Activated effector memory CD4-positive, alpha-beta T cell treated with Interleukin-2 at 50 U/mL for 16 hours (primary cell): ENCODE measurements at places on chromosomes 1 and 21.

DNA sequence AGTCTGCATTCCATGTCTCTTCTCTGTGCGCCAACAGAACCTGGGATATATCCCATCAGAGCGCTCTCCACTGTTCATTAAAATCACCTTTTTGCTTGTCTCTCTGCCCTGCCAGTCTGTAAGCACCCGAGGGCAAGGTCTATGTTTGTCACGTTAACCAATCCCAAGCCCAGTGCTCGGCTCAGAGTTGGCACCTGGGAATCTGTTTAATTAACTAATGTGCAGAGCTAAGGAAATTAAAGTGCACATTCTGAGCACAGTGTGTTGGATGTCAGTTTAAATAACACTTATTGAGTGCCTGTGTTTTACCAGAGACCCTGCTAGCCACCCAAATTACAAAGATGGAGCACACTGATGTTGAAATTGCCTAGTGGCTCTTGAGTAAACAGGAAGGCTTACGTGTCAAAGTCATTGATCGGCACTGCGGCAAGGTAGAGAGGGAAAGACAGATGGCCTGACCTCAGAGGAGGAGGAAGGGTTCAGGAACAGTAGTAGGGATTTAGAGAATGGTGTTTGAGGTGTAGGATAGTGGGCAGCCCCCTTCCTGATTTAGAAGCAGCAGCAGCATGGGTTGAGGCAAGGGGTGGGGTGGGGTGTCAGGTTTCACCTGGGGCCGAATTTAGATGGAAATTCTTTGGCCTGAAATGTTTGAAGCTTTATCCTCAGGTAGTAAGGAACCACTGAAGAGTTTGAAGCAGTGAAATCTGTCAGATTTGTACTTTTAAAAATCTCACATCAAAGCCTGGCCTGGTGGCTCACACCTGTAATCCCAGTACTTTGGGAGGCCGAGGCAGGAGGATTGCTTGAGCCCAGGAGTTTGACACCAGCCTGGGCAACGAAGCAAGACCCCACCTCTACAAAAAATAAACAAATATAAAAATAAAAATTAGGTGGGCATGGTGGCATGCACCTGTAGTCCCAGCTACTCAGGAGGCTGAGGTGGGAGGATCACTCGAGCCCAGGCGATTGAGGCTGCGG, 7.7 kb downstream of the ARMH1 start:
- no peak for DNase-seq

DNA sequence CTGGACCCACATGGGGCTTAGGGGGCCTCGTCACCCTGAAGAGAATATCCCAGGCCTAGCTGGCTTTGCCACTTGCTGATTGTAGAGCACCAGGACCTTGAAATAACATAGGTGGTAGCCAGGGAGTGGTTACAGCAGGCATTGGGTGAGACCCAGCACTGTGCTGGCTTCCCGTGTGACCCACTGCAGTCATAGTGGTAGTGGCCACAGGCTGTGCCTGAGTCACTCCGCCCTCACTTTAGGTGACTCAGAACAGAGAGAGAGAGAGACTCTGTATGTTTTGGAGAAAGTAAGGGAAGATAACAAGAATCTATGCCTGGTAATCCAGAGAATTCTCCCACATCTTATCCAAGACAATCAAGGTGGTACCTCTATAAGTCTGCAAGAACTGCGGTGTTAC, 98.7 kb upstream of the LHX8 start:
- DNase-seq, result no peak

DNA sequence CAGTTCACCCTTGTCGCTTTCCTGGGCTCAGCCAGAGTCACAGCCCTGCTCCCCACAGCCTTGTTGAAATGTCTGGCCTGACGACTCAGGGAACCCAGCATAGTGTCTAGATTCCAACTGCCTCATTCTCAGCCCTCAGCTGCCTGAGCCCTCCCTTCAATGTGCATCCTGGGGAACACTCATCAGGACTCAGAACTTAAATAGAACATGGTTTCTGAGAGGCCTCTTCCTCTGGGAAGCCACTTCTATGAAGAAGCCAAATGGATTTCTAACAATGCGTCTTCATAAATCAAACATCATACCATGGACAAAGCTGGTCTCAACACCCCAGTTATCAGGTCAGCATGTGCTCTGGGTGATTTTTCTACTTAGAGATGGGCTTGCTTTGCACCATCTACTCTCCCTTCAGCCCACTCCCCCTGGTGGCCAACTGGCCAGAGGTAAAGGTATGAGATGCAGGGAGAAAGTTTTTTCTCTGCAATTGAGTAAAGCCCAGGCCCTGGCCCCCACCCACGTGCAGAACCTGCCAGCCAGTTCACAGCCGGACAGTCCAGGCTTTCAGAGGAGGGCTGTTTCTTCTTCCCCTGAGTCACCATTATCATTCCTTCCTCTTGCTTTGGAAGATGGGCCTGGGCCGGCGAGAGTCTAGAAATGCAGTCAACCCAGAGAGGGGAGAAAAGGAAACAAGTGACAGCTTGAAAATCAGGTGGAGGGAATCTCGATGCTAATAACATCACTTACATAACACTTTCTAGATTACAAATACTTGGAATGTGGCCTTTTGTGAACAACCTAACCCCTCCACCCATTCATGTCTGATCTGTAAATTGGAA, 32.1 kb downstream of the CD244 start:
- peak; percentile 59 for DNase-seq

GRCh38 chr1:166202546-166202945, 35.7 kb upstream of the FAM78B start:
- DNase-seq, result no peak

DNA sequence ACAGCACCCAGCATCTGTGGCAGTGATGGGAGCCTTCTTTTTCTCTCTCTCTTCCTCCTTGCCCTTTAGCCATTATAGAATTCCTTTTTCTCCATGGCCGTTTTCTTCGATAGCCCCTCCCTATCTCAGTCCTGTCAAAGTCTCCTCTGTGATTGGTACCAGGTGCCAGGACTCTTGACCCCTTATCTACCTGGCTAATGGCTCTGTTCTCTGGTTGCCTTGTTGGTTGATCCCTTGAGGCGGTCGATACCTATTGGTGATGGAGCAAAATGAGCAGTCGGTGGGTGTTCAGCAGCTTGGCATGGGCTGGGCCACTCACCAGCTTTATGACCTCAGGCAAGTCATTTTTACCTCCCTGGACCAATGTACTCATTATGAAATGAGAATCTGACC, 2.0 kb downstream of the ATF3 start:
- DNase-seq, result no peak

DNA sequence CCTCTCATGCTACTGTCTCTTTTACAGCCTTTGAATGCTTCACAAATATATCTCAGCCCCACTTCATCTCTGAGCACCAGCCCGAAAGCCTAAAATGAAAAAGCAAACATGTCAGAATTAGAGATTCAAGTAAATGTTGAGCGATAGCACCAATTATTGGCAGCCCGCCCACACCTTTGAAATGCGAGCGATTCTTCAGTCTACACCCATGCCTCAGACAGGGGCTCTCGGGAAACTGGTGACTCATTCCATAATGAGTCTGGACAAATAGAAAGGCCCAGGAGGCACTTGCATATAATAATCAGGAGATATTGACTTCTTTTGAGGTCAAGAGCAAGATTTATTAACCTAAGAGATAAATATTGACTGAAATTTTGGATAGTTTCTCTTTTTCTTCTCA, 487.3 kb upstream of the PTBP2 start:
- DNase-seq, result no peak

GRCh38 chr1:209704584-209704983, at the start of gene HSD11B1:
Gene HSD11B1 (plus strand): TSS chr1:209704846. CDS start chr1:209704943, 97 bp downstream.
- DNase-seq, result no peak

GRCh38 chr1:244112636-244113035, 61.6 kb downstream of the ZBTB18 start:
- DNase-seq, result no peak

GRCh38 chr1:46437723-46438122, 43.6 kb downstream of the FAAH start:
- no peak for DNase-seq

DNA sequence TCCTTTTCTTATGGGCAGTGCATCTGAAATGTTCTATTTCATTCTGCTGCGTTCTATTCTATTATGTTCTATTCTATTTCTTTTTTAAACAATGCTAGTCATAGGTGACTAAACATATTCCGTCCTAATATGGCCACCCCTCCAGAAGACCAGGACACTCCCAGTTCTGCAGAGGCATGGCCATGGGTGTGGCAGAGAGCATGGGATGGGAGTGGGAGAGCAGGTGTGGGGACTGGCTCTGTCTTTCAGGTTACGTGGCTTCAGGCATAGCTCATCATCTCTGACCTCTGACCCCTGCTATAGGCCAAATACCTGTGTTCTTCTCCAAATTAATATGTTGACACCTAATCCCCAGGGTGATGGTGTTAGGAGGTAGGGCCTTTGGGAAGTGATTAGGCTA, 33.4 kb upstream of the TLR5 start:
- DNase-seq, result no peak

DNA sequence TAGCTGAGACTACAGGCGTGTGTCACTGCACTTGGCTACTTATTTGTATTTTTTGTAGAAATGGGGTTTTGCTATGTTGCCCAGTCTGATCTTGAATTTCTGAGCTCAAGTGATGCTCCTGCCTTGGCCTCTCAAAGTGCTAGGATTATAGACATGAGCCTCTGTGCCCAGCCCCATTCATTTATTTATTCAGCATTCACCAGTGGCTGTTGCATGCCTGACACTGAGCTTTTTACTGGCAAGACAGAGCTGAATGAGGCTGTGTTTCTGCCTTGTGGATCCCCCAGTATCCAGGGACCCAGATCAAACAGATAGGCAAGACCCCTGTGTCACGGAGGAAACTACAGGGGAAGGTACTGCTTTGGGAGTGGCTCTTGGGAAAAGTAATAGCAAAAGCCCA, 109.4 kb downstream of the DISC1 start:
- DNase-seq, result no peak

DNA sequence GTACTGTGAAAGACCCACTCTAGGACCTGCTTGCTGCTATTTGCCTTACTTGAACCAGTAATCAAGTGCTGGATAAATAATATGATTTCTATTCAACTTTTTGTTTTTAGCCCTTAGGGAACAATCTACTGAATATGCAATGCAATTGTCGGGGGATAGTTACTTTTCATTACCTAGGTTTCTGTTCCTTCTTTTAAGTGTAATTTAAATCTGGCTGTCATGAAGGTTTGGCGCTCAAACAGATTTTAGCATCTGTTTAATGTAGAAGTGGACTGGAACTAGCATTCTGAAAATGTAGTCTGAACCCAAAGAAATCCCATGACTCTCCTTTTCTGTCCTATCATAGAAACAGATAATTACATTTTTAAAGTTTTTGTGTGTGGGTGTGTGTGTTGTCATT, 4.8 kb downstream of the MGST3 start:
- DNase-seq, result no peak

DNA sequence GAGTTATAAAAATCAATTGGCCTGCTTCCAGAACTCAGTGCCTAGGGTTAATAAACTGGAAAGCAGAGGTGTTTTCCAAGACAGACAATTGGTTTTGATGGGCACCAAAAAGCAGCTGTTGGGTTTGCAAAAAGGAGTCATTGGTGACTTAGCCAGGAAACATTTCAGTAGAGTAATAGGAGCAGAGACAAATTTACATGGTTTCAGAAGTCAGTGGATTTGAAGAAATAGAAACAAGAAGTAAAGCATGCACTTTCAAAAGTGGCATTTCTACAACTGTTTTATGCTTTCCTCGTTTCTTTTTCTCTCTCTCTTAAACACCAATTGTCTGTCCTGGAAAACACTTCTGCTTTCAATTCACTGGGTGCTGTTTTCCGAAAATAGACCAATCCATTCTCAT, 87.8 kb downstream of the GLUL start:
- no peak for DNase-seq

DNA sequence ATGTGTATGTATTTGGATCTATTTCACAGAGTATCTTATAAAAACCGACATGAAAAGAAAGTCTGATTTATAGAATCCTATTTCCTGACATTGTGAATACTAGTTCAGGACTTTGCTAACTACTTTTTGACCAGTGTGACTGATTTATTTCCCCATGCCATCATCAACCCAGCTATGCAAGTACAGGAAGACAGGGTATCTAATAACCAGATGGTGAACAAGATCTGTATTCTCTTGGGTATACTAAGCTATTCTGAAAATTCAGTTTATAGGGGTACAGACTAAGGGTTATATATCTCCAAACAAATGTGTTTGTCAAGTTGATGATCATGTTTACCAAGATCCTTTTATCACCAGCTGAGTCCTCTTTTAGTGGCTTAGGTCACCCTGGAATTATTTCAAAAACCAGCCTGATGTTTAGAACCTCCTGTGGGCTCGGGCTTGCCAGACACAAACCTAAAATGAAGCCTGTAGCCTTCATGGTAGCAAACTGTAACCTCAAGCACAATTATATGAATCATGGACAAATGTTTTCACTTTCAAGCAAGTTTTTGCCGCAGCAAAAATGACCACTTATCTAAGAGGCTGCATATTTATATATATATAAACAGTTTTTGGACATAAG, 185.1 kb downstream of the FGGY start:
- DNase-seq, result no peak

DNA sequence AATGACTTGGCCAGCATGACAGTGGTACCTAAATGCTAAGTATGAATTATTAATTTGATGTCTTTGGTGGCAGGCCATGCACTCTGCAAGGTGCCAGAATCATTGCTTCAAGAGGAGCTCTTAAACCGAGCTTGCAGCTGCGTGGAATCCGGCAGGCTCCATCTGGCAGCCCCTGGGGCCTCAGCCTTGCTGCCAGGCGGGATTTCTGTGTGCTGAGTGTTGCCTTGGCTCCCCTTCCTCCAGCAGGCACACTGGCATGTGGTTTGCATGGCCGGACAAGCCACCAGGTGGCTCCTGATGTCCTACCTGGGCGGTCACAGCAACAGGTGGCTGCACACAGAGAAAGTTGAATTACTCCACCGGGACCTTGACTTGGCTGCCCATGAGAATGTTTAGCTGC, 155.4 kb downstream of the URB2 start:
- no peak for DNase-seq

DNA sequence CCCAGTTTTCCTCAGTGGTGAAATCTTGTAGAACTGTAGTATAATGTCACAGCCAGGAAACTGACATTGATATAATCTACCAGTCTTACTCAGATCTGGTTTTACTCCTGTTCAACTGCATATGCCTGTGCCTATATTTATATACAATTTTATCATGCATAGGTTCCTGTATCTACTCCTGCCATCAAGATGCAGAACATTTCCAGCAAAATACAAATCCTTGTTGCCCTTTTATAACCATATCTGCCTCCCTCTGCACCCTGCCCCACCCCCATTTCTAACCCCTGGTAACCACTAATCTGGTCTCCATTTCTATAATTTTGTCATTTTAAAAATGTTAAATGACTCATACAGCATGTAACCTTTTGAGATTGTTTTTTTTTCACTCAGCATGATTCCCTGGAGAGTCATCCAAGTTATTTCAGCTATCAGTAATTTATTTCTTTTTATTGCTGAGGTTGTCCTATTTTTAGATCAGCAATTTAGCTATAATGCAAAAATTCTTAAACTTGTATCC, 8.1 kb downstream of the UTP25 start:
- no peak for DNase-seq
